ENCODE measurements at places on chromosomes 7 and 10. TPM values are rescaled to one million over a fixed set of nuclear protein-coding genes. Genes with fewer than 3 reads are reported as not detected.
A peak's percentile ranks its signal among the peaks of the same experiment; 100 is the strongest.

The CUZD1 gene
- 0.54 TPM for total RNA-seq

DNA sequence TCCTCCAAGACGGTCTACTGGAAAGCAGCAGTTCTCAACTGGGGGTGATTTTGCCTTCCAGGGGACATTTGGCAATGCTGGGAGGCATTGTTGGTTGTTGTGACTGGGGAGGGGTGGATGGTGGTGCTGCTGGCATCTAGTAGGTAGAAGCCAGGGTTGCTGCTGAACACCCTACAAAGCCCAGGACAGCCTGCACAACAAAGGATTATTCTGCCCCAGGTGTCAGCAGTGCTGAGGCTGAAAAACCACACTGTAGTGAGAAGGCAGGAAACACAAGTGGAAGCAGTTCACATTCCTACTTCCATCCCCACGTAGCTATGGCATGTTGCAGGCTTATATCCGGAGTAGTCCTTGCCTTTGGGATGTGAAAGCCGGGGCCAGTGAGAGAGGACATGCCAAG is 86.9 kb downstream of the AOAH start:
- ATAC-seq: no peak

The SPDYE1 gene
- not detected for total RNA-seq

DNA sequence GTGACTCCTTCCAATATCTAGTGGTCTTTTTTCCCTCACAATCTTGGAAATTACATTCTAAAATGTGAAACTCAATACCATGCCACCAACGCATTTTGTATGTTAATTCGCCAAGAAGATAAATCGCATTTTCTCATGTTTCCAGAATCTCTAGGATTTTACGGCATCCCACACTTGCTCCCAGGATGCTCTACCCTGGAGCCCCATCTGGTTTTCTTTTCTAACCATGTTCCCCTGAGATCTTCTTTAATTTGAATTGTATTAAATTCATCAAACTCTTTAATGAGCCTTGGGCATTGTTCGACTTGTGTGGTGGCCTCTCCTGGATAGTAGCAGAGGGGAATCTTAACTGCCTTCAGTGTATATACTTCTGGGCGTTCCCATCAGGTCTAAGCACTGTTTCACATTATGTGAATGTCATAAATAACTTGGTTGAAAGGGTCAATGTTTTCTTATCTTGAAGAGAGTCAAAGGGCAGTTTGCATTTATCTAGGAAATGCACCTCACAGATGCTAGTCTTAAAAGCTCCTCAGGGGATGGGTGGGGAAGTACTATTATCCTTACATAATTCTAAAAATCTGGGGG is 169.1 kb upstream of the MEOX2 start:
- no peak for ATAC-seq

DNA sequence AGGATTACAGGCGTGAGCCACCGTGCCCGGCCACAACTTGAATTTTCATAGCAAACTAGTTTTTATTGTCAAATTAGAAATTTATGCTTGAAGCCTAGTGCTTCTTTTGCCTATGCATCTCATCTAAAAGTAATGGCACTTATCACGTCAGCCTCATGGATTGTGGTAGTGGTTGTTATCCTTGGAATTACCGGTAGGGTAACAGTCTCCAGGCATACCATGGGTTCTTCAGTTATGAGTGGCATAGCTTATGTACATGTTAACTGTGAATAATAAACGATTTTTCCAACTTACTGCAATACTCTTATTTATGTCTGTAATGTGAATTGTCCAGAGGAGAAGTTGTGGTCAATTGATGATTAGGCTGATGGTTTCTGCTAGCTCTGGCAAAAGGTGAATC is 63.1 kb downstream of the BMPR1A start:
- ATAC-seq: no peak

The AS3MT gene
- 13.1 TPM for total RNA-seq

The ALOX5 gene
- 46.4 TPM for total RNA-seq

GRCh38 chr10:31782701-31783100 is 145.9 kb downstream of the ARHGAP12 start:
- no peak for ATAC-seq

The DPY19L1 gene
- 11.7 TPM for total RNA-seq

DNA sequence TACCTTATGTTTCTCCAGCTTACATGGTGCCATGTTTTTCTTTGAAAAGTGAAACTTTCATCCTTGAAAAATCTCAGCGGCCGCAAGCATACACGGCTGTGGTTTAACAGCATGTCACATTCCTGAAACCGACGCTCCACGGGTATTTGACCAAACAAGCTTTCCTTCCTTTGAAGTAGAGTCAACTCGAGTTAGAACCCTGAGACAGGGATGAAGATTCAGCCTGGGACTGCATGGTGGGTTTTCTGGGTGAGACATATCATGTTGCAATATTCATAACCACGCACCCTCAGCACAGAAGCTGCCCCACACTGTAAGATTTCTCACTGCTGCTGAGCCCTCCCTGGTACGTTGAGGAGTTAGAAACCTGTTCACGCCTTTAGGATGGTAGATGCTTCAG is 8.1 kb downstream of the CYP26A1 start:
- no peak for ATAC-seq

DNA sequence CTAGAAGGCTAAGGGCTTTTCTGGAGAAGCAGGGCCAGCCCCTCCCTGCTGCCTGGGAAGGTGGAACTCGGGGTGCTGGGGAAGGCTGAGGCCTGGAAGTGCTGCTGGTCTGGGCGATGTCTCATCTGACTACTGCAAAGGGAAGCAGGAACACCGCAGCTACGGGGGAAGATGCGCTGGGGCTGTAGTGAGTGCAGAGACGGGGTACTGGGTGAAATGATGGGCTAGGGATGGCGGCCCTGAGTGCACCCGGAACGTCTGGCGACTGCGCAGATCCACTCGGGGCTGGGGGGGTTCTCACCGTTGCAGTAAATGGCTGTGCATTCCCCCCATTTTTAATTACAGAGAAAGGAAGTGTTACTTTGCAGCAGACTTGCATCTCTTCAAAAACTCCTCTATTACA is 195.4 kb upstream of the ADARB2 start:
- ATAC-seq: no peak

GRCh38 chr7:14073543-14073942 is 84.1 kb upstream of the ETV1 start:
- peak; percentile 55 for ATAC-seq

GRCh38 chr7:28630350-28630749 is 218.0 kb downstream of the CREB5 start:
- ATAC-seq: no peak

The EBLN1 gene
- not detected for total RNA-seq

The PTPRZ1 gene
- total RNA-seq: 2.6 TPM

DNA sequence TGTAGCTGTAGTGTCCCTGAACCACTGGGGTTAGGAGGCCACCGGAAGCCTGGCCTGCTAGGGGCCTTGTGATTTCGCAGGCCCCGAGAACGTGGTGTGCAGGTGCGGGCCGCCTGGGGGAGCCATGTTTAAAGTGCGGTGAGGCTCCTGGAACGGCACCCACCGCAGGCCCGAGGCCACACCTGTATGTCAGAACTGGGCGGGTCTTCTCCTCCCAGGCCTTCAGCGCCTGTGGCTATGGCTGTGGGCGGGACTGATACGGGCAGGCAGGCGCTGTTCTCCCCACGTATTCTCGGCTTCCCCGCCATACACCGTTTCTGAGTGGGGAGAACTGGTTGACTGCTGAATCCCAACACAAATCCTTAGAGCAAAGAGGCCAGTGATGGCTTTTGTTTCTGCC is 74.8 kb downstream of the DNAJB6 start:
- ATAC-seq: no peak

DNA sequence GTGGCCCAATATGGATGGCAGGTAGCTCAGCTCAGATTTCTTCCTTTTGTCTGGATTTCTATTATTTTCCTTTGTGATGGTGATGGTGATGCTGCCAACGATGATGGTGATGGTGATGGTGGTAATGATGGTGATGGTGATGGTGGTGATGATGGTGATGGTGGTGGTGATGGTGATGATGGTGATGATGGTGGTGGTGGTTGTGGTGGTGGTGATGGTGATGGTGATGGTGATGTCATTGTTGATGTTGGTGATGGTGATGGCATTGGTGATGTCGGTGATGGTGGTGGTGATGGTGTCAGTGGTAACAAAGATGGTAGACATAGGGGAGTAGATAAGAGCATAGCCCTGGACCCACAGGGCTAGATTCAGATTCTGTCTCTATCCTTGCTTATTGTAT is 25.4 kb downstream of the TTYH3 start:
- no peak for ATAC-seq

The PRKAG2 gene
- total RNA-seq: 63.0 TPM

The CDHR1 gene
- total RNA-seq: 0.10 TPM

The IQUB gene
- 8.1 TPM for total RNA-seq

DNA sequence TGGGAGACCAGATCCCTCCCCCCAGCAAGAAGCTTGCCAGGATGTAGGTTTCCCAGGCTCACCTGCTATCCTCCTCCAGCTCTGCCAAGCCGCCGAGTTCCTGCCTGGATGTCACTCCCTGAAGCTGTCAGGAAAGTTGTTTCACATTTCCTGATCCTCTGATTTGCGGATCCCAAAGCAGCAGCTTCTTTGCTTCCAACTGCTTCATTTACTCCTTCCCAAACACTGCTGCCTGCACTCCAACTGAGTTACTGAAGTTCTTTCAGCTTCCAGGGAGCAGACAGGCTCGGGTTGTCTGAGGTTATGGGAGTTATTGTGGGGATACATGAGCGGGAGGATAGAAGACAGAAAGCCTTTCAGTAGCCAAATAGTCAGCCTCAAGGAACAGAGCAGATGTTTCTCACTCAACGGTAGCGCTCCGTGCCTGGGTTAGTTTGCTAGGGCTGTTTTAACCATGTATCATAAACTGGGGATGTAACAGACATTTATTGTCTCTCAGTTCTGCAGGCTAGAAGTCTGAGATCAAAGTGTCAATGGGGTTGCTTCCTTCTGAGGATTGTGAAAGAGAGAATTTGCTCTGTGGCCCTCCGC is 516.0 kb downstream of the REEP3 start:
- ATAC-seq: no peak

DNA sequence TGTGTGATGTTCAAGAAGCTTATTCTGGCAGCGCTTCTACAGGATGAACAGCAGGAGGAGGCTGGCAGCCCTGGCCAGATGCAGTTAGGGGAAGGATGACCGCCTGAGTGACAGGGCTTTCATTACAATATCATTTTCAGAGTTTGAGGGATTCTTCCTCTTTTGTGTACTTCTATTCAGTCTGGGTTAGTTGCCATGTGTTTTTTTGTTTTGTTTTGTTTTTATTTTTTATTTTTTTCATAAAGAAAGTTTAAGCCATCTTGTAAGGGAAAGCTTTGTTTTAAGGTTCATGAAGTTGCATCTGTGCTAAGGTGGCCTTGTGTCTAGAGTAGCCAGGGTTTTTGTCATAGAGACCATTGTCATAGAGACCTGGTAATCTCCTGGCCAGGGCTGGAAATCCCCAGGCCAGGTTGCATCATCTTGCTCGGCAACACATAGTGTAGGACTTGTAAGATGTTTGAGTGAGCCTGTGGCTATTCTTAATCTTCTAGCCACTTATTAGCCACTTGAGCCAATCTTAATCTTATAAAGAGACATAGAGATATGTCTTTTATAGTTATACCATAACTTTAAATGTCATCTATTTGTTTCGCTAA is 230.5 kb upstream of the TMEM229A start:
- no peak for ATAC-seq

The SPACDR gene
- total RNA-seq: not detected

DNA sequence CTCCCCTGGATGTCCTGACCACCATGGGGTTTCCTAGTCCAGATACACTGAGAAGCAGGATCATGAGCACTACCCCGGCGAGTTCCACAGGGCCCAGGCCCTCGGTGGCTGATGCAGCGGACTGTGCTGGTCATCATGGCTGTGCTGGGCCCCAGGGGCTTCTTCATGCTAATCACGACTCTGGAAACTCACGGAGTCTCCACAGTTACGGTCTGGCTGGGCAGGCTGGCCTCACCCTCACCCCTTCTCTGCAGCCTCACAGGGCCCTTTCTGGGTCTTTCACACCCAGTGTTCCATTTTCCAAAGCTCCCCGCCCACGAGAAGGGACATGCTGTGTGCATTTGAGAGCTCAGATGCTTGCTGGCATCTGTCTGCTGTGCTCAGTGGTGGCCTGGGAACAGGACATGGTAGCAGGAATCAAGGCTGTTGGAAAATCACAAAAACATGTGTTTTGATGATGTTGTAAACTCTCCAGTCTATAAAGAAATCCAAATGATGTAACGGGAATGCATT is 119.0 kb downstream of the PTPN20 start:
- peak; percentile 38 for ATAC-seq

DNA sequence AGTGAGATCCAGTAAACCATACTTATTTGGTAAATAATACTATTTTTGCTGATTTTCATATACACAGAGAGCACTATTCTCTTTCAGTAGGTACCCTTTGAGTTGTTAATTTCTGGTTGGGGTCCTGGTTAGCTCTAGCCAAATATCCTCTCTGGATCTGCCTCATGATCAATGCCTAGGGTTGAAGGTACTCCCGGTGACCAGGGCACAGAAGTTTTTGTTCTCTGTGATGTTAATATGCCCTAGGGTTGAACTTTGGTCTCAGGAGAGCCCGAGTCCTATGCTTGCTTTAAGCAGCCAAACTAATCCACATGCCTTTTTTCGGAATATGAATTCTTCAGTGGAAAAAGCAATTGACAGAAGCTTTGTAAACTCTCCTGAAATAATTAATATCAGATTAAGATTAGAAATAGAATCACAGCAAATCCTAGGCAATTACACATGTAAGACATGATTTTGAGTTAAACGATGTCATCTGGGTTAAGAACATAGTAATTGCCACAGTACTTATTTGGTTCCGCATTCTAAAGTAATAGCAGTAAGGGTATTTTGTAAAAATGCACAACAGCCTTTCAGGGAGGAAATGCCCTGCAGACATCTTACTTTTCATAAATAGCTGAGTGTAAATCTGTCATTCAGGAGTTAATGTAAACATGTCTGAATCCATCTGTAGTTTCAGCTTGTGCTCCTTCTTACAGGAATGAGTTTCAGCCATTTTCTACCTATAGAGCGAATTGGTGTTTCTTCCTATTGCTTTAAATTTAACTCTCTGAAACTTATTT is 10.1 kb downstream of the CHN2 start:
- no peak for ATAC-seq

- peak; percentile 20 for ATAC-seq
Measured at GRCh38 chr7:104979167-104979841, 34.7 kb upstream of the KMT2E start.

DNA sequence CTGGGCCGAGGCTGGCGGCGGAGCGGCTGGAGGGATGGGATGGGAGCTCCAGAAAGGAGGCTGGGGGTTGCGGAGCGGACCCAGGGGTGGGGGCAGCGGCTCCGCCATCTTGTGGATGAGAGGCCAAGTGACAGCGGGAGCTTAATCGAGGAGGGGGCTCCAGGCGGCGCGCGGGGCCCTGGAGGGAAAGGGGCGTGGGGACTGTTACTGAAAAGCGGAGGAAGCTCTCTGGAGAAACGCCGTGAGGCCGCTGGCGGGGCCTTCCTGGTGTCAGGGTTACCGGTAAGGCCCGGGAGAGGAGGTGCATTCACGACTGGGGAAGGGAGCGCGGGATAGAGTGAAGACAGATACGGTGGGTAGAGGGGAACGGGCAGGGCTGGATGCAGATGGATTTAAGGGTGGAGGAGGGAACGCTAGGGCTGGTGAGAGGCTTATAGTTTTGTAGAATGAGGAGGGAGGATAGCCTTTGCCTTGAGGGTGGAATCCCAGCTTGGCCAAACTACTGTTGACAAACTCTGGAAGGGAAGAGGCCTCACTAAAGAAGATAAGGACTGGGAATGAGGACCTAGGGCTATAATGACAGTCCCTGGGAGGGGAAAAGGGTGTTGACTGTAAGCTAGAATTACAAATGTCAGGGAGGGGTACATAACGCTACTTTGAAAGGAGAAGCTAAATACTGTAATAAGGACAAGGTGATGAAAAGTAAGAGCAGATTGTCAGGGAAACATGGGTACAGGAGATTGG is 535 bp downstream of the BTRC start:
- peak; percentile 21 for ATAC-seq

- ATAC-seq: peak; percentile 40
Measured at GRCh38 chr7:151876899-151877777, at the start of gene PRKAG2. PRKAG2 (minus strand) TSS chr7:151877115; CDS start chr7:151876620, 495 bp downstream.

The FOXP2 gene
- 58.1 TPM for total RNA-seq

All from gastroesophageal sphincter (tissue), 4 donors.